Stimulated activated CD8-positive, alpha-beta memory T cell treated with anti-CD3 and anti-CD28 coated beads, Interleukin-12 subunit alpha, Interleukin-12 subunit beta, amount 100 ng/mL, for 4 hours (primary cell): ENCODE measurements at places on chromosomes 5 and 9.

GRCh38 chr9:137435980-137436760 lies 5.0 kb downstream of the ENTPD8 start:
- DNase-seq: no peak

DNA sequence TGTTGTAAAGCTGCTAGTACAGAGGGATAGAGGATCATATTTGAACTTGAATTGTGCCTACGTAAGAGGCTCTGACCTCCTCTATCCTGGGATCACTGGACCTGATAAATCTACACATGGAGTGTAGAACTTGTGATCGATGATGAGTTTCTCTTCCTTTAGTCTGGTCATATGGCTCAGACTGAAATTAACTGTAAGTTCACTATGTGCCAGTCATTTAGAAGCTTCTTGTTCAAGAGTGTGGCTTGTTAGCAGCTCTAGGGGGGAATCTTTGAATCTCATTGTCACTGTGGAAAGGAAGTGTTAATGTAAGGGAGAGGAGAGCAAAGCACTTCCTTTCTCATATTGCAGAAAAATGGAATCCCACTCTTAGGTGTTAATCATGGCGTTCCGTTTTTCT lies 12.1 kb downstream of the ZBTB34 start:
- no peak for DNase-seq

- DNase-seq: no peak
Measured at GRCh38 chr9:127449332-127449966, 1.8 kb downstream of the RPL12 start.

- no peak for DNase-seq
Measured at GRCh38 chr9:91029650-91030361, 228.2 kb downstream of the SYK start.

GRCh38 chr5:34529581-34530331 lies 126.4 kb upstream of the RAI14 start:
- DNase-seq: no peak

GRCh38 chr5:17663182-17663581 lies 28.9 kb downstream of the TAF11L14 start:
- DNase-seq: no peak

GRCh38 chr5:69285448-69286116 lies 47.0 kb downstream of the CCDC125 start:
- DNase-seq: no peak
